ENCODE measurements at places on chromosomes 7 and 10. TPM values are rescaled to one million over a fixed set of nuclear protein-coding genes. Genes with fewer than 3 reads are reported as not detected.

- no peak for DNase-seq
Measured at GRCh38 chr10:29728541-29729049, 93.8 kb upstream of the SVIL start.

CAMK2B gene
- total RNA-seq, result 149 TPM

GRCh38 chr7:157908006-157908782, 571.4 kb downstream of the DNAJB6 start:
- DNase-seq, result peak; percentile 55

DNA sequence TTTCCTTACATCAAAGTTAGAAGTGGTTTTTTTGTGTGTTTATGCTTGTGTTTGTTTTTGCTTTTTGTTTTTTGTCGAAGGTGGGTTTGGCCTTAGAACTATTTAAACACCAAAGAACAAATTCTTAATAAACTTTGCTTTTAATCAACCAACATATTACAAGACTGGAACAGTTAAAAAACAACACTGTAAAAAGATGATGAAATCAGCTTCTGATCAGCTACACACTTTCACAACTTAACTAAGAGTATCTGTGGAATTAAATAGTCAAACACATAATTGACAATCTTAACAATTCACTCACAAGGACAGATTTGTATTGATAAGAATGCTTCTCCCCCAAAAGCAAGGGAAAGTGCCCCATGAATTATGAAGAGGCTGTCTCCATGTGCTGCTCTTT, 58.8 kb downstream of the MRPL32 start:
- no peak for DNase-seq

- no peak for DNase-seq
Measured at GRCh38 chr10:21888959-21889358, 114.6 kb downstream of the DNAJC1 start.

WEE2 gene
- total RNA-seq, result not detected

GRCh38 chr10:77680065-77680464, 42.5 kb upstream of the KCNMA1 start:
- DNase-seq, result no peak

Measured in cardiac septum (tissue), 1 donor.